ENCODE measurements at places on chromosomes 11 and 22.

GRCh38 chr11:77871855-77872254 lies 50.9 kb downstream of the AAMDC start:
- no peak for DNase-seq

DNA sequence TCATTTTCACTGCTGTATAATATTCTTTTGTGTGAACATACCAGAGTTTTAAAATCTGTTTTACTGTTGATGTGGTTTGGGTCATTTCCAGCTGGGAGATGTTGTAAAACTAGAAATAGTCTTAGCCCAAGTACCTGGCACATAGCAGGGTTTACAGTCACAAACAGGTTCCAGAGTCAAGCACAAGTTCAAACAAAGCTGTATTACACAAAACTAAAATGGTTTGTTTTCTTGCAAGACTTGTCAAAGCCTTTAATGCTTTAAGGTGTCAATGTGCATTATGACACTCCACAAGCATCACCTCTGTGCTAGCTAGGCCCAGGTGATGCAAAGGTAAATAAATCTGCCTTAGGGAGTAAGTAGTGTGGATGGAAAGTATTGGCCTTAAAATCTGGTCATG lies 379.1 kb downstream of the MN1 start:
- no peak for DNase-seq

DNA sequence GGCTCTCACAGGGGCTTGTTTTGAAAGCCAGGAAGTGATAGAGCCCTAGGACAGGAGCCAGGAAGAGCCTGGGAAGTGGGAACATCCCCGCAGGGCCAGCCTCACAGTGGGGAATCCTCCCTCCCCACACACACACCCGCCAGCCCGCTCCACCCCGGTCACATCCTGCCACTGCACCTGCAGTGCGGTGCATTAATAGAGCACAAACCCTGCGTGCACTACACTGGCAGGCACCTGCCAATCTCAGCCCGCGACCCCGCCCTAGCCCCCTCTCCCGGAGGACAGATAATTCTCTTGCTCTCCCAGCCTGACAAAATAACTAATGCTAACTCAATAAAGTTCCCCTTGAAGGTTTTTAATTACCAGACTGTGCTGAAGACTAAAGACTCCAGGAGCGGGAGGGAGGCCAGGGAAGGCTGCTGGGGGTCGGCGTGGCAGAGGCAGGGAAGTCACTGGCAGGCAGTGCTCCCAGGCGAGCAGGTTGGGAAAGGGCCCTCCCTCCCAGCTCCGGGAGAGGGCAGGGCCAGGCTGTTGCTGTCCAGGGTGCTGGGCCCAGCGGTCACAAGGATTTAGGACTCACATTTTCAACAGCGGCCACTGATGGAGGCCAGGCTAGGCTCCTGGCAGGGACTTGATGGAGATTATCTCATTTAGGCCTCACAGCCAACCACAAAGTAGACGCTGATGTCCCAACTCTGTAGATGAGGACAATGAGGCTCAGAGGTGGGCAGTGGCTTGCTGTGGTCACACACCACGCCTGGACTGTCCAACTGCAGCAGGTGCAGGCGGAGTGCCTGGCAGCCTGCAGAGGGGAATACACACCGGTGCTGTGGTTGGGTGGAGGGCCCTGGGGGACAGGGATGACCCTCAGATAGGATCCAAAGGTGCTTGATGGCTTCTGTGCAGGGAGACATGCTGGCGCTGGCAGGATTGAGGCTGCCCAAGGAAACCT lies 23.9 kb upstream of the TCF20 start:
- DNase-seq, result peak; percentile 19

GRCh38 chr11:110818032-110818687 lies 105.9 kb upstream of the ARHGAP20 start:
- DNase-seq, result no peak

DNA sequence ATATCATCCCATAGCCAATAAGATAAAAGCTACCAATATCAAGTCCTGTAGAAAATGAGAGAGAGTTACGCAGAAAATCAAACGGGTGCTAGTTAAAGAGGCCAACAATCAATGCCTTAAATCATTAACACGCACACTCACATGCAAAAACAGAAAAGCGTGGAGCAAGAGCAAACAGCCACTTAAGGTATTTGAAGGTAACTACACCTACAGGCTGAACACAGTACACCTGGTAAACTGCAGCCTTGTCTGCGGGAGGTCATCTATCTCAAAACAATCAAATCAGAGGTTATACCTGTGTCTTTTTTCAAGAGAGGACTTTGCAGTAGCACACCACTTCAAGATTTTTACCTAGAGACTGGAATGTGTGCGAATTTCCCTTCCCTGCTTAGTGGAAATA lies 23.6 kb downstream of the SLC35F2 start:
- no peak for DNase-seq

- no peak for DNase-seq
Observed at GRCh38 chr11:102449651-102450570, 2.7 kb downstream of the TMEM123 start.

- DNase-seq, result no peak
Observed at GRCh38 chr22:44364751-44365130, 52.0 kb upstream of the SHISAL1 start.

- peak; percentile 84 for DNase-seq
Observed at GRCh38 chr11:74018331-74019005, 9.6 kb upstream of the UCP3 start.

GRCh38 chr11:15501566-15501965 lies 386.8 kb downstream of the INSC start:
- no peak for DNase-seq

DNA sequence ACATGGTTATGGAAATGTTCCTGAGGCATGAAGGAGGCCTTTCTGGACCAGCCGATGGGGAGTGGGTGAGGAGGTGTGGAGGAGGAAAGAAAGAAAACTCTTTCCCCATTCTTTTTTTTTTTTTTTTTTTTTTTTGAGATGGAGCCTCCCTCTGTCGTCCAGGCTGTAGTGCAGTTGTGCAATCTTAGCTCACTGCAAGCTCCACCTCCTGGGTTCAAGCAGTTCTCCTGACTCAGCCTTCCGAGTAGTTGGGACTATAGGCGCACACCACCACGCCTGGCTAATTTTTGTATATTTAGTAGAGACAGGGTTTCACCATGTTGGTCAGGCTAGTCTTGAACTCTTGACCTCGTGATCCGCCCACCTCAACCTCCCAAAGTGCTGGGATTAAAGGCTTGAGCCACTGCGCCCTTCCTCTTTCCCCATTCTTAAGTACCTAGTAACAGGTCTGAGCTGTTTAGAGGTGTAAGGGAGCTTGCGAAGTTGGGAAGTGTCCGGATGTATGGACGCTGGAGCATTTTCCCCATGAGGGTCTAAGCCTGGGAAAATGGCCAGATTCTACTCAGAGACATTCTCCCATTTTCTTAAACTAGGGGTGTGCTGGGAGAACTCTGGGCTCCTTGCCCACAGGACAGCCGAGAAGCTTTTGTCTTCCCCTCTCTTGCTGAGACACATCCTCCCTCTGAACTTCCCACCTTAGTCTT lies 135.8 kb downstream of the TEAD1 start:
- no peak for DNase-seq

- DNase-seq, result peak; percentile 68
Observed at GRCh38 chr11:123069908-123070821, 8.2 kb upstream of the HSPA8 start.

DNA sequence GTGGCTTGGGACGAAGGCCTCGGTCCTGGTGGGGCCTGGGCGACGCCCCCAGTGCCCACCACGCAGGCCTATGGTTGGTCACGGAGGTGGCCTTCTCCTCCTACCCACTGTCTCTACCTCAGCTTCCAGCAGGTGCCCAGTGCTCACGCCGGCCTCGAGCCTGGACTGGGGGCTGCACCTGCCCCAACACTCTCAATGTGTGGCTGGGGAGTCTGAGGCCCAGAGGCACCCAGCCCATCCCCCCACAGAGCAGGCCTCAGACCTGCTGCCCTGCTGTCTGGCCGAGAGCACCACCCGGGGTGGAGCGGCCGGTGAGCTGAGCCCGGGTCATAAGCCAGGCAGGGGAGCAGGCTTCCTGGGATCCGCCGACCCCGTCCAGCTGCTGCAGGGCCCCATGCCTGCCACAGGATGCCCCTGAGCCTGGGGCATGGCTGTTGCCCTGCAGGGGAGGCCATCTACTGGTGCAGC lies 28.6 kb upstream of the MUC5AC start:
- no peak for DNase-seq

GRCh38 chr22:29213493-29213892 lies 7.8 kb downstream of the EMID1 start:
- no peak for DNase-seq

DNA sequence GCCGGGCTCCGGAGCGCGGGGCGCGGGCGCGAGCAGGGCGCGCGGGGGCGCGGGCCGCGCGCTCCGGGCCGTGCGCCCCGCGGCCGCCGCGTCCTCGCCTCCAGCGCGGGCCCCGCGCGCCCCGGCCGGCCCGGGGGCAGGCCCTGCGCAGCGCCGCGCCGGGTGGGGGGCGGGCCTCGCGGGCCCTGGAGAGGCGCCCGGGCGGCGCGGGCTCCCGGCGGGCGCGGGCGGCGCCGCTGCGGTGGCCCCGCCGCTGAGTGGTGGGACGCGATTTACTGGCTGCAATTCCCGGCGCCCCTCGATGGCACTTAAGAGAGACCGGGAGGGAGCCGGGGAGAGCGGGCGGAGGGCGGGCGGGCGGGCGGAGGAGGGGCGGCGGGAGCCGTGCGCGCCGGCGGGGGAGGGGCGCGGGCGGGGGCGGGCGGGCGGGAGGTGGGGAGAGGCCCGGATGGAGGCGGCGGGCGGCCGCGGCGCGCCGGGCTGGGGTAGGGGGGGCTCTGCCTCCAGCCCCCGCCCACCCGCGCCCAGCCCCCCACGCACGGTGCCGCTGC lies 73.2 kb upstream of the TCF20 start:
- DNase-seq, result no peak

- DNase-seq, result no peak
Observed at GRCh38 chr11:124454552-124454951, 9.1 kb upstream of the OR8B8 start.

GRCh38 chr22:48055827-48056226 lies 1293.4 kb downstream of the TBC1D22A start:
- DNase-seq, result peak; percentile 32

GRCh38 chr22:17842386-17842785 lies 68.1 kb upstream of the BID start:
- DNase-seq, result no peak

DNA sequence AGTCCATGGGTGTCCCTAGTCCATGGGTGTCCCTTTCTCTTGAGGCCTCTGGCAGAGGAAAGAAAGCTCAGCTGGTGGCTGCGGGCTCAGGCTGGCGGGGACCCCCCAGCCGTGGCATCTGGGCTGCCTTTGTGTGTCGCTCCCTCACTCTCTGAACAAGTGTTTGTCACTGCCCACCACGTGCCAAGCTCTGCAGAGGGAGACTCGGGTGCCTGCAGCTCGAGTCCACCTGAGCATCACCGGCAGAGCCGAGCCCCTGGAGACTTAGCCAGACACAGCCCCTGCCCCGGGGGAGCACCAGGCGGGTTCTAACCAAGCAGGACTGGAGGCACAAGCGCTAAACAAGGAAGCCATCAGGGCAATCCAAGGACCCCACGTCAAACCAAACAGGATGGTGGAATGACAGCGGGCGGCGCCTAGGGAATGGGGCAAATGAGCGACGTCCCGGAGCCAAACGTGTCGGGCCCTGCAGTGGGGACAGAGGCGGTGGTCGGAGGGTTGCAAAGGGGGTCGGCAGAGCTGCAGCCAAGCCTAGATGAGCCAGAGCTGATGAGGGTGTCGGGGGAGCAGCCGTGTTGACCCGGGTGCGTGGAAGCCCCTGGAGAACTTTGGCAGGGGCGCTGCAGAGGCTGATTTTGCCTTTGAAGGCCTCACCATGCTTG lies 2.1 kb upstream of the GRAMD4 start:
- DNase-seq, result no peak

DNA sequence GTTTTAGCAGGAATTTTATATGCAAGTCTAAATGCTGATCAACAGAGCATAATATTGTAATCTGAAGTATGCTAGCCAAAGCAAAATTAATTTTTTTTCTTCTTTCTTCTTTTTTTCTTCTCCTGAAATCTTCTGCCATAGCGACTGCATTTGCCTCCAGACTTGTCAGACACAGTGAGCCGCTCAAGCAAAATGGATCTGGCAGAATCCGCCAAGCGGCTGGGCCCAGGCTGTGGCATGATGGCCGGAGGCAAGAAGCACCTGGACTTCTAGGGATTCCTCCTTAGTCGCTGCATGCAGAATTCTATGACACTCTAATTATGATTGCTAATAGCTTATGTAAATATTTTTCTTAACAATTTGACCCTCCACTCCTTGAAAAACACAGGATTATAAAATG lies 27.9 kb downstream of the PAX6 start:
- DNase-seq, result no peak

GRCh38 chr11:111026241-111026640 lies 219.3 kb upstream of the POU2AF2 start:
- no peak for DNase-seq

- no peak for DNase-seq
Observed at GRCh38 chr11:67371911-67372320, 1.5 kb downstream of the CLCF1 start.

- DNase-seq, result no peak
Observed at GRCh38 chr22:23066200-23067022, 3.9 kb upstream of the GNAZ start.

DNA sequence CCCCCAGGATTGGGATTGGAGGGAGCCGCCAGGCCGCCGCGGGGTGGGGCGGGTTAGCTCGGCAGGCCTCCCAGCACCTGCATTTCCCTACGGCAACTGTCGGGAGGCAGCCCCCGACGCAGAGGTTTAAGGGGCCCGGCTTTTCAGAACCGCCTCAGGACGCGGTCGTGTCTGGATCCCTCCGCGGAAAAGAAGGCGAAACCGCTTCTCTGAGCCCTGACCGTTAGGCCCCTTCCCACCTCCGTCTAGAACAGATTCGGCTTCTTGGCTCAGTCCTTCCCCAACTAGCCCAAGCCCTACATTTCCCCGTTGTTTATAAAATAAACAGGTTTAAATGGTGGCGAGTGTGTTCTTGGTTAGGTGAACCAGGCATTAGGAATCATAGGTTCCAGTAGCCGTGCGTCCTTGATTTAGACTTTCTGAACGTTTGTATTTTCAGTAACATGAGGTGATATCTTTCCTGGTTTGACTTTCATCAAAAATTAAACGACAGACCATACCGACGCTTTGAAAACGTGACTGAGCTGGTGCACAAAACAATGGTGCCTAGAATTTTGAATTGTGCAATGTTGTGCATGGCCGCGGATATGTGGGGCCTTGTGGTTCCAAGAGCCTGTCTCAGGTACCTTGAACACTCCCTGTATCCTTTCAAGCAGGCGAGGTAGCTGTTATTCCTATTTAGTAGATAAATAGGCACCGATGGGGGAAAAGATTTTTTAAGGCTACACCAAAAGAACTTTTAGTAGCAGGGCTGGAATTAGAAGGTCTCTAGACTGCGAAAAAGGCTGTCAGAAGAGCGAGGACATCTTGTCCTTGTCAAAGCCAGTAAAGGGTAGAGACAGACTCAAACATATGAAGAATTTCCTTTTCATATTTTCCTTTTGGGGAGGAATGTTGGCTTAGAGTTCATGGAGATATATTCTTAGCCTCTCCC lies 1.2 kb upstream of the HSPA8 start:
- peak; percentile 59 for DNase-seq

DNA sequence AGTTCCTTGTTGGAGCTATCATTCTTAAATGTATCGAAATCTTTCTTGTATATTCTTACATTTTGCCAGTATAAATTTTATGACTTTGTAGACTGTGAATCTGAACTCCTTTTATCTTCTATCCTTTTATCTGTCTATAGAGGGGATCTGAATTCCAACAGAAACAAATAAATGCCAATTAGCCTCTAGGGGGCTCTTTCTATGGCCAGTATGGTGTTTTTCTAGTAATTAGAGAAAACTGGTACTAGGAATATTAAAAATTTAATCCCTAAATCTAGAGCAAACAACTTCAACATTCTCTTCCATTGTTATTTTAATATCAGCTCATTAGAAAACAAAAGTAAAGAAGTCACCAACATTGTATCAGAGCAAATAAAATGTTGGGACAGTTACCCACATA lies 21.5 kb upstream of the CAT start:
- no peak for DNase-seq

Data from NCI-H2029 treated with DMSO at 0.1 percent for 48 hours (cell line).